ENCODE measurements at places on chromosomes 11 and 22.

DNA sequence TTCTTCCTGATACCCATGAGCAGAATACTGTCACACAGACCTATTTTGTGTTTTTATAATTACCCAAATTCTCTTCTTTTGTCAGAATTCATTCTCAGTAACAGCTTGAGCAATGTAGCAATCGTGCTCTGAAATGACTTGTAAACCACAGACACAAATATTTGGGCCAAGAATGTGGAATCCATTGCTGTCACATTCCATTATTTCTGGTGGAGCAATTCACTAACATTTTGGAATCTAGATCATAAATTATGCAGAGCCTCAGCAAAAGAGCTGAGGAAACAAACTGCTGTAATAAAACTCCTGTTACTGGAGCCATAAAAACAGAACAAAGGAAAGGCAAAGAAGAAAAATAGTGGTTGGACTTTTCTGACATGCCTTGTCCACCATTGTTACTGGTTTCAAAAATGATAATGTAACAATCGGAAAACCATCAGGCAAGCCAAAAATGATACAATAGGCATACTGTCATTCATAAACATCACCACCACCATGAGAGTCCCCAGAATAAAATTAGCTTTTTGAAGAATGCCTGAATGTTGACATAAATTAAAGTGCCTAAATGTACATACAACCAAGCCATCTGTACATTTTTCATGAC lies 223.4 kb upstream of the PITPNB start:
- no peak for DNase-seq

DNA sequence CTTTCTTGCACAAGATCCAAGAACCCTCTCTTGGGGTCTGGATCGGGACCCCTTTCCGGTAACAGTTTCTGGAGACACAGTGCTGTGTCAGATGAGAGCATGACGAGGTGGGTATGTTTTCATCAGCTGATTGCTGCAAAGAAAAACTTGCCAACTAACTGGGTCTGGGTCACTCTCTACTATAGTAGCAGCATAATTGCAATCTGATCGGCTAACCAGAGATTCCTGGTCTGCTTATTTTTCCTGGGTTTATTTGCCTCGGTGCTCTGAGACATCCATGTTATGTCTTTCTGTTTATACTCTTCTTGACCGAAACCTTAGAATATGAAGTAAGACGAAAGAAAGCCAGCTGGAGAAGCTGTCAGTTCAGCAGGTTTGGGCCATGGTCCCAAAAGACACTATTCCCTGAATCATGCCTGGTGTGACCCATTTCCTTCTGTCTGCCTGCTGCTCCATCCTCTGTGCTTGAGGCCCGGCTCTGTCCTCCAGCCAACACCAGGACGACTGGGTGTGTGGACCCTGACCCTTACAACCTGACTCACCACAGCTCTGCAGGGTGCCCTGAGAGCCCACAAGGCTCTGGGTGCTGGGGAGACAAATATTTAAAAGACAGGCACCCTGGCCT lies 24.1 kb upstream of the CLMP start:
- DNase-seq, result no peak

DNA sequence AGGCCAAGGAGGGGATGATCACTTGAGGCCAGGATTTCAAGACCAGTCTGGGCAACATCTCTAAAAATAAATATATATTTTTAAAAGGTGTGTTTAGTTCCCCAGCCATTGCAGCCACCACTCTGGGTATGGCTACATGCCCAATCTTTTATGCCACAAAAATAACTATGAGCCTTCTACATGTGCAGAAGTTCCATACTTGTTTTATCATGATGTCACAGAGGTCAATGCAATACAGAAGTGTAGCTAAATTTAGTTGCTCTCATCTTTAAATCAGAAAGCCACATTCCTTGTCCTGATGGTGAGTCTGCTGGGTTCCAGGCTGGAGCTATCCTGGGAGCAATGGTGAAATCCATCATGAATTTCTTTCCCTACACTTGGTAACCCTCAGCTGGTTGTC lies 436.3 kb downstream of the DYNC2H1 start:
- DNase-seq, result no peak

DNA sequence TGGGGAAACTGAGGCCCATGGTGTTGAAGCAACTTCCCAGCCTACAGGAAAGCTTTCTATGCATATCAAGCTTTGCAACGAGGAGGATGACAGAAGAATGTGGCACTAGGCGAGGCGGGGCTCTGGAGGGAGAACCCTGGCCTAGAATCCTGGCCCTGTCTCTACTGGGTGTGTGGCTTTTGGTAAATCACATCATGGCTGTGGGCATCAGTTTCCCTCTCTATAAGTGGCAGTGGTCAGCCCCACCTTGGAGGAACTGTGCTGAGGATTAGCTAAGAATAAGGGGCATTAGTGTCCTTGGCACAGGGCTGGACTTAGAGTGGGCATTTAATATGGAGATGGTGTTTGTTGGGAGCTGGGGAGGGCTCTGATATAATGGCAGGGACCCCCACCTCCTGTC lies 122.6 kb upstream of the CRYBB3 start:
- no peak for DNase-seq

- no peak for DNase-seq
Observed at GRCh38 chr11:69813839-69814238, 5.4 kb downstream of the FGF3 start.

DNA sequence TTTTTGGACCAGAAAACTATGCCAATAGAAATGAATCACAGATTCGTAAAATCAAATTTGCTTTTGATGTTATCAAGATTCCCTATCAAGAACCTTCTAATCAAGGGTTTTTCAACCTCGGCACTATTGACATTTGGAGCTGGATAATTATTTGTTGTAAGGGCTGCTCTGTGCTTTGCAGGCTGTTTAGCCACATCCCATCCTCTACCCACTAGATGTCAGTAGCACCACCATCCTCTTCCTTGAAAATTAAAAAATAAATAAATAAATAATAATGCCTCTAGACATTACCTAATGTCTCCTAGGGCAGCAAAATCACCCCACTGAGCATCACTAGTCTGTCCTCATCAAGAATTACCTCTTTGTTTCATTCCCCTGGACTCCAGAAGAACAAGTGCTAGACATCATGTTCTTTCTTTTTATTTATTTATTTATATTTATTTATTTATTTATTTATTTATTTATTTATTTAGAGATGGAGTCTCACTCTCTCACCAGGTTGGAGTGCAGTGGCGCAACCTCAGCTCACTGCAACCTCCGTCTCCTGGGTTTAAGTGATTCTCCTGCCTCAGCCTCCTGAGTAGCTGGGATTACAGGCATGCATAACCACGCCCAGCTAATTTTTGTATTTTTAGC lies 744.7 kb downstream of the KCNA4 start:
- DNase-seq, result no peak

- no peak for DNase-seq
Observed at GRCh38 chr11:120516461-120517389, 5.2 kb downstream of the GRIK4 start.

- no peak for DNase-seq
Observed at GRCh38 chr11:65215441-65216076, 33.8 kb downstream of the CAPN1 start.

DNA sequence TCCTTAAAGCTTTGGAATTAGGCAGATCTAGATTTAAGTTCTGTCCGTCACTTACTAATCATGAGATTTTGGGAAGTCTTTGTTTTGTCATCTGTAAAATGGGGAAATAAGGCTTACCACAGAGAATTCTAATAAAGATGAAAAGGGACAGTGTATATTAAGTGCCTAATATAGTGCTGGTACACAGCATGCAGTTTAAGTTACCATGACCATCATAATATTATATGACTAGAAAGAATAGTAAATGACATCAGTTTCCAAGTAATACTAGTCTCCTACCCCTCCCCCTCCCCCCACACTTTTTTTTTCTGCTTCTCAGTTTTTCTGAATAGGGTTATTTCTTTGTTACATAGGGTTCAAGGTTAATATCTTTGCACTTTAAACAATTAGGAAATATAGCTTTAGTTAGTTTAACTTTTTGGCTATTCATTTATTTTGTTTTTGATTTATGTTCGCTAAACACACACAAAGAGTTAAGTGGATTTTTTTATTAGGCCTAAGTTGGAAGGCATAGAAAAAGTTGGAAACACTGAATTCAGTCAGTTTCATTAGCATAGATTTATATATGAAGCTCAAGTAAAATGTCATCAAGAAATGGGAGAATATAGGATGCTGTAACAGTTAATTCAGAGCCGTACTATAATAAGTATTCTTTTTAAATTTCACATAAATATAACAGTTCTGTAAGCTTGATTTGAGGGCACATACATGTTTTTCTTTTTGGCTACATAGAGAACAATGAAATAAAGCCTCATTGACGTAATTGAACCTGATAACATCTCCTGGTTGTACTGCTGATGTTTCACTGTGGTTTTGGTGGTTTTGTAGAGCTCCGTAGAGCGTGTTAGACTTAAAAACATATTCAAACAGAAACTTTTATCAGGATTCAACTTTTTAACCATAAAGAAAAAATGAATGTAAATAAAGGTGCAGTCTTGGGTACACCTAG lies 121.2 kb downstream of the PDE3B start:
- DNase-seq, result no peak

DNA sequence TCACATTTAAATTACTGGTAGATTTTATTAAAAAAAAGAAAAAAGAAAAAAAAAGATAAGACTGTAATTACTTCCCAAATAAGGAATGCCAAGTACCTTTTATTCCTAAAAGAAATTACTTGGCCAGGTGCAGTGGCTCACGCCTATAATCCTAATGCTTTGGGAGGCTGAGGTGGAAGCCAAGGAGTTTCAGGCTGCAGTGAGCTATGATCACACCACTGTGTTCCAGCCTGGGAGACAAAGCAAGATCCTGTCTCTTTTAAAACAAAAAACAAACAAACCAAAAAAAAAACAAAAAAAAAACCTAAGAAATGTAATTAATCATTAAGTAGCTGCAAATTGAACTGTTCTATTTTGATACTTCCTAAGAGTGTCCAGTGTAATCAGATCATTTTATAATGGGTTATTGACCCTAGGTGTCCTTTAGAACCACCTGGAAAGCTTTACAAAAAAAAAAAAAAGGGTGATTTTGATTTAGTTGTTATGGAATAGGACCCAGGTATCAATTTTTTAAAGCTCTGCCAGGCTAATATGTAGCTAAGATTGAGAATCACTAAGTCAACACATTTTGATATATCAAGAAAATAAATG lies 10.8 kb downstream of the LIN7C start:
- no peak for DNase-seq

GRCh38 chr11:128316541-128317227 lies 270.7 kb downstream of the ETS1 start:
- DNase-seq, result no peak

DNA sequence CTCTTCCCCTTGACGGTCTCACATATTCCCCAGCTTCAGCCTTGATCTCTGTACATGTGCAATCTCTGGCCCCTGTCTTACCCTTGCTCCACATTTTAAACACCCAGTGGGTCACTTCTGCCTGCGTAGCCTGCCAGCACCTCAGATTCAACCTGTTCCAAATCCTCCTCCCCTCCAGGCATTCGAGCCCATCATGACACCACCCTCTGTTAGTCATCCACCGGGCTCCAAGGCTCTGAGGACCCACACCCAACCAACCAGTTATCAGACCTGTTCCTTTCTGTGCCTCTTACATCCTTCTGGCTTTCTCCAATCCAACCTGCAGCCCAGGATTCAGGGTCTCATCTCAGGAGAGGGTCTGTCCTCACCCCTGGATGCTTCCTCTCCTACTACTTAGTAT lies 119.8 kb upstream of the TBCEL start:
- no peak for DNase-seq

- no peak for DNase-seq
Observed at GRCh38 chr11:18790883-18791206, 753 bp downstream of the PTPN5 start.

GRCh38 chr11:114395736-114396135 lies 4.6 kb downstream of the C11orf71 start:
- no peak for DNase-seq

DNA sequence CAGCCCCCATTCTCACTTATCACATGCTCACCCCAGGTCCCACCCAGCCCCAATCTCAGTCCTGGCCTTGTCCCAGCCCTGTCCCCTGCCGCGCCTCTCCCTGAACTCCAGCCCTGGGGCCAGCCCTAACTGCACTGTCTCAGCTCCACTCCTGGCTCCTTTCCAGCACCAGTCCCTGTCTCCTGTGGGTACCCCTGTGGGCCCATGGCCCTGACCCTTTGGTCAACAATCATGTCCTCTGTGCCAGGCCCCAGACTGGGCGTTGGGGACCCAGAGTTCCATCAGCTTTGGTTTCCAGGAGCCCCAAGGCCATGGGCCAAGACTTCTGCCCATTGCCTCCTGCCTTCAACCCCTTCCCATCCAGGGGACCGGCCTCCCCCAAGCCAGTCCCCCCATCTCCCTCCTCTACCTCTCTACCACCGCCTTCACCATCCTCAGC lies 757 bp downstream of the SPI1 start:
- DNase-seq, result no peak

- no peak for DNase-seq
Observed at GRCh38 chr11:123228496-123229163, 33.6 kb upstream of the CLMP start.

GRCh38 chr11:94028436-94028835 lies 7.3 kb downstream of the HEPHL1 start:
- DNase-seq, result no peak

Data from stimulated activated CD4-positive, alpha-beta T cell treated with anti-CD3 and anti-CD28 coated beads, Interleukin-1b, Interleukin-23, amount 100 ng/mL, for 1 hour (primary cell).